ENCODE measurements at places on chromosomes 12 and 14. TPM values are rescaled to one million over a fixed set of nuclear protein-coding genes. Genes with fewer than 3 reads are reported as not detected.

SRSF5 gene
- 369 TPM for total RNA-seq

PPP1R1A gene
- 0.20 TPM for total RNA-seq

SERPINA12 gene
- total RNA-seq = not detected

NDUFA12 gene
- total RNA-seq = 206 TPM

PRH2 gene
- total RNA-seq = not detected

SRRM4 gene
- not detected for total RNA-seq

CCDC38 gene
- total RNA-seq = not detected

SIX6 gene
- not detected for total RNA-seq

Data from A549 treated with ZK216348 at 1 μM for 4 hours (cell line).